Activated naive CD4-positive, alpha-beta T cell (primary cell): ENCODE measurements at places on chromosomes 7 and 10.

DNA sequence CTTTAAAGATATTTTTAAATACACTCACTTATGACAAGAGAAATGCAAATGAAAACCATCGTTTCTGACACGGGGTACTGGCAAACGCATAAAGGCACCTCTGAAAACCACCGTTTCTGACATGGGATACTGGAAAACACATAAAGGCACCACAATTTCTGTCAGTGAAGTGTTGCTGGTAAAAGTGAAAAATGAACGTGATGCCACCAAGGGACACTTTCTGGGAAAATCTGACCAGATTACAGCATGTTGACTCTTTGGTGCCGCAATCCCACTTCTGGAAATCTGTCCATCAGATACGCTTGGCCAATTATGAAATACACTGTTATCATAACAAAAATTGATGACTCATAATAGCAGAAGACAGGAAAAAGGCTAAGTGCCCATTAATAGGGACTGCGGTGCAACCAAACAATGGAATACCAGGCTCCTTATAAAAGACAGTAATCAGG is 131.7 kb downstream of the ZMYND11 start:
- no peak for DNase-seq

DNA sequence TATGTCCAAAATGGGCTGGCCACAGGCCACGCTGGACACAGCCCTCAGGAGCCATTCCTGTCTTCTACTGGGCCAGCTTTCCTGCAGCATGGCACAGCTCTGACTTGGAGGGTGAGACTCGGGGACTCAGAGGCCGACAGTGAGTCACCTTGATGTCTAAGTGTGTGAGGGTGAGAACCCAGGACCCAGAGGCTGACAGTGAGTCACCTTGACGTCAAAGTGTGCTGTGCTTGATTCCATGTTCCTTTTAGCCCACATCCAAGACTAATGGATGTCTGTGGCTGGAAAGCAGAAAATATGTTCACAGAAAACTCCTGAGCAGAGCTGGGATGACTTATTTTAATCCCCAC is 6.0 kb upstream of the FAM170B start:
- no peak for DNase-seq

- DNase-seq, result no peak
Measured at GRCh38 chr7:4399596-4399995, 282.5 kb upstream of the FOXK1 start.

DNA sequence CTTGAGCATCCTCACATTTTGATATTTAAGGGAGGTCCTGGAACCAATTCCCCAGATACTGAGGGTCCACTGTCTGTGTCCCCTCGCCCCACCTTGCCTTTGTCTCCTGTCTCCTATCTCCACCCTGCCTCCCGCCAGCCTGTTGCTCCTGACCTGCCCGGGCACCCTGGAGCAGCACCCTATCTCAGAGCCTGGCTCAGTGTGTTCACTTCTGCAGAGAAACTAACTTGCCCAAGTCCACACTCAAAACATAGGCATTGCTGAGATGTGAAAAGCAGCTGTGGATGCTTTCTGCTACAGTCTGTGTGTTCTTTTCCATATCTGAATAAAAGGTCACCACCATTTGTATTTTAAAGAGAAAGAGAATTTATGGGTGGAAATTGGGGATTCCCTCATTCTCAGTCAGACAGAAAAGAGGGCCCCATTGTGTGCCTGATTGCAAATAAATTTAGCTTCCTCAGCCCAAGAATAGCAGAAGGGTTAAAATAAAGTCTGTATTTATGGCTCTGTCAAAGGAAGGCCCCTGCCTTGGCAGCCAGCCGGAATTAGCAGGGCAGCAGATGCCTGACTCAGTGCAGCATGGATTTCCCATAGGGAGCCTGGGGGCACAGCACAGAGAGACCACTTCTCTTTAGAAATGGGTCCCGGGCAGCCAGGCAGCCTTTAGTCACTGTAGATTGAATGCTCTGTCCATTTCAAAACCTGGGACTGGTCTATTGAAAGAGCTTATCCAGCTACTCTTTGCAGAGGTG is 161.3 kb downstream of the EGFR start:
- DNase-seq, result no peak

DNA sequence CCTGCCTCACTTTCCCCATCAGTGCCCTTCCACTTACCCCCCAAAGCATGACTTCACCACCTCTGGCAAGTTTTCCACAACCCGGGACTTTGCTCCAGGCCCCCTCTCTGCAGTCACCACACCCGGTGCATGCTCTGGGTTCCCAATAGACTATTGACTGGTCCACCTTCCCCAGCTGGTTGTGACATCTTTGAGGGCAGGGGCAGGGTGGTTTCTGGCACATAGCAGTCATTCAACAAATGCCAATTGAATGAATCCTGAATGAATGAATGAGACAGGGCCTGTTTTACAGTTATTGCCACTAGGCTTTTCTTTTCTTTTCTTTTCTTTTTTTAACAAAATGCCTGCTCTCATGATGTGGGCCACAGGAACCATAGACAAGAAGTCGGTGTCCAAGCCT is 28.8 kb upstream of the DOCK1 start:
- DNase-seq, result no peak

DNA sequence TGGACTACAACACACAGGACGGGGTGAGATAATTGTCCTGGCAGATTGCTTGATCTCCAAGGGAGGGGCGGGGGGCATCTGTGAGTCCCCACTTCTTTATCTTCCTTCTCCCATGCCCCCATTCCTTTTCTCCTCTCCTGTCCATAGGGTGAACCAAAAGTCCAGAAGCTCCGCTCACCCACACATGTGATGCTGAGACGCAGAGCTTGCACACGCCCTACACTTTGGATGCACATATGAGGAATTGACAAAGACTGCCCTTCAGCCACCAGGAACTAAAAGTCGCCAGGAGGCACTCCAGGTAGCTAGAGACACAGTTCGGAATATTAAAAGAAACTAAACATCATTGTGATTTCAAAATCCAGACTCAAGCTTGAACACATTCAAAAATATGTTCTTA is 112.7 kb upstream of the FGFR2 start:
- DNase-seq, result no peak
